ENCODE measurements at places on chromosomes 2 and 18.

DNA sequence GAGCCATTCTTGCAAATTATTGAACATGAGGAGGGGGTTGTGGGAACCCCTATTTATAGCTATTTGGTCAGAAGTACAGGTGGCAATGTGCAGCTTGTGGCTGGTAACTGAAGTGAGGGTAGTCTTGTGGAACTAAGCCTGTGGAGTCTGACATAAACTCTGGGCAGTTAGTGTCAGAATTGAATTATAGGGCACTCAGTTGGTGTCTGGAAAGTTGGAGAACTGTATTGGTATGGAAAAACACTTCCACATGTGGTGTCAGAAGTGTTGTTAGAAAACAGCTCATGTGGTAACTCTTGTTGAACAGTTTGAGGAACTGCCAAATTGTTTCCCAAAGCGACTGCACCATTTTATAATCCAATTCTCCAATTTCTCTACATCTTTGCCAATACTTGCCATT, 7.5 kb downstream of the RALBP1 start:
- DNase-seq: no peak

DNA sequence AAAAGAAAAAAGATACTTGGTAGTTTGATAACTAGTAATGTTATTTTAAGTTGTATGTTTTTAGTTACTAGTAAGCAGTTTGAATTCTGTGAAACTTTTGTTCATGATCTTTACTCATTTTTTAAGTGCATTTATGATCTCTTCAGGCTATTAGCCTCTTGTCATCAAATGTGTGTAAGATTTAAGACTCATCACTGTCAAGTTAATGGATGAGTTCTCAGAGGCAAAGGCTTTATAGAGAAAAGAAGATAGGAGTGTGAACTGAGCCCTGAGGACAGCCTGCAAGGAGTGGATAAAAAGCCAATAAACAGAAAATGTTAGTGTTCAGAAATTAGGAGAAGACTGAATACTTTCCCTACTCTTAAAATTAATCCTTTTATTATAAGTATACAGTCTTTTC, 13.5 kb downstream of the NDUFV2 start:
- no peak for DNase-seq

GRCh38 chr2:590214-591175, 86.7 kb downstream of the TMEM18 start:
- no peak for DNase-seq

GRCh38 chr2:72220170-72220569, 72.5 kb upstream of the CYP26B1 start:
- no peak for DNase-seq

- DNase-seq: no peak
Observed at GRCh38 chr2:124267794-124268193, 242.7 kb downstream of the CNTNAP5 start.

GRCh38 chr18:21441670-21442069, 158.8 kb downstream of the ESCO1 start:
- no peak for DNase-seq

- no peak for DNase-seq
Observed at GRCh38 chr18:46073474-46074331, 1.6 kb upstream of the PSTPIP2 start.

DNA sequence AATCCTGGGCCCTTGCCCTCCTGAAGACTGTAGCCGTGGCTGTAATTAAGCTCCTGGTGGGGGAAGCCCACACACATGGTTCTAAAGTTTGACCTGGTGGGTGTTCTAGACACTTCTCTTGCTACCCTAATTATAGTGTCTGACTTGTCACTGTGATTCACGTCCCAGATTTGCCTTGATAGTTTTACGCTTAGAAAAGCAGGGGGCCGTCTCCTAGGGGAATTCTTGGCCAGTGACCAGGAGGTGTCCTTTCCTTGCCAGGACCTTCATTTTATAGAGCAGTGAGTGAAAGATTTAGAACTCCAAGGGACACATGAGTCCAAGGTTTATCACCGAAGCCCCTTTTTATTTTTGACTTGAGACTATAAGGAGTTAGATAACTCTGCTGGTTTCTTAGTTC, 9.0 kb downstream of the TMEM214 start:
- DNase-seq: no peak

DNA sequence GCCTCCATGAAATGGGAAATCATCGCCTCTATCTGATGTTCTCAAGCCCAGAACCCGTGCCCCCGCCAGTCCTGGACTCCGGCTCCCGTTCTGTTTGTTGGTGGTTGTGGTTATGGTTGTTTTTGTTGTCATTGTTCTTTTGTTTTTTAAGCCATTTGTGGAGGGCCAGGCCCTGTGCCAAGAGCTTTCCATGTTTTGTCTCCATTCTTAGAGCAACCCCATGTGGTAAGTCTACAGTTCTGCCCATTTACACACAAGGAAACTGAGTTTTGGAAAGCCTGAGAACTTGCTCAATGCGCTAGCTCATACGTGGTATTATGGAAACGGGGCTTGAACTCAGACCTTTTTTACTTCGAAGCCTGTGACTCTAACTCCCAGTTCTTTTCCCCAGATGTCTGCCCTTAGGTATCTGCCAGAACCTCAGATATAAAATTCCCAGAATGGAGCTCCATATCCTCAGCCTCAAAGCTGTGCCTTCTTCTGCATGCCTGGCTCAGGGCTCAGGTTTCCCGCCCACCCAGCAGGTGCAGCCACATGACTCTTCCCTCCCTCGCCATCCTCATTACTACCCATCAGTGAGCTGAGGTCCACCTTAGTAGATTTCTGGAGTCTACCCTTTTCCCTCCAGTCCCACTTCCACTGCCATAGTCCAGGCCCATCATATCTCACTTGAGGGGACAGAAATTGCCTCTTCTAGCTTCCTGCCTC, 194.1 kb downstream of the KLHL29 start:
- DNase-seq: no peak

- no peak for DNase-seq
Observed at GRCh38 chr2:106885971-106886915, at the start of gene ST6GAL2. Gene ST6GAL2, minus strand, starts transcription at chr2:106886167. Its CDS starts 42,190 bp downstream, at chr2:106843977.

- no peak for DNase-seq
Observed at GRCh38 chr18:80179857-80180558, 67.3 kb downstream of the PARD6G start.

DNA sequence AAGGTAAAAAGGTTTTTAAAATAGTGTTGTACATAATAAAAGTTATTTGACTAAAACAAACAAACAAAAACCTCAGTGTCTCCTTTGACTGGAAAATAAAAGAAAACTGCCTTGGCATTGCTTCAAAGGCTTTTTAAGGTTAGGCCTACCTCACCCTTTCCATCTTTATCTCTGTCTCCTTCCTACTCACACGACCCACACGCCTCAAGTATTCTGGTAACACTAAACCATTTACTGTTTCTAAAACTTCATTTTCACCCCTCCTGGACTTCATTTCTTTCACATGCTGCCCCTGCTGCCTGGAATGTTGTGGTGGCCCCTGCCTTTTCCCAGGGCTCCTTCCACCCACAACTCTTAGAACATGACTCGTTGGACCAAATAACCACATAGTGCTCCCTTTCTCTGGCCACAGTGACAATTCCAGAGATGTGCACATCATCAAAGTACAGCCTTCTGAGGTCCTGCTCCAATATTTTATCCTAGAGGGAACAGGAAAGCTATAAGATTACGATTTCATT, 54.0 kb downstream of the ERBB4 start:
- no peak for DNase-seq

DNA sequence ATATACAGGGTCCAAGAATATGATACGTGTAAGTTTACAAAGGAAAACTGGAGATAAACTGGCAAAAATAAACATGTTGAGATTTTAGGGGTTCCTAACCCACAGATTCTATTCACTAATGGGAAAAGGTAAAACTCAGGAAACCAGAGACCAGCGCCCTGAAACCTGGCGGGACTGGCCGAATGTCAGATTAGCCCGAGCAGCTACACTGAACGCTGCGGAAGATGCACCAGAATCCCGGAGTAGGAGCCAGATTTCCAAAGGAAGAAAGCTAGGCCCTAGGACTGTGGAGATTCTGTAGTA, 679 bp upstream of the WDR75 start:
- no peak for DNase-seq

GRCh38 chr2:222261504-222261903, 37.3 kb downstream of the PAX3 start:
- DNase-seq: no peak

- no peak for DNase-seq
Observed at GRCh38 chr2:184078496-184078895, 519.8 kb upstream of the ZNF804A start.

GRCh38 chr2:220090050-220090449, 462.6 kb downstream of the SLC4A3 start:
- no peak for DNase-seq

GRCh38 chr2:190947711-190948251, 66.2 kb downstream of the STAT1 start:
- no peak for DNase-seq

DNA sequence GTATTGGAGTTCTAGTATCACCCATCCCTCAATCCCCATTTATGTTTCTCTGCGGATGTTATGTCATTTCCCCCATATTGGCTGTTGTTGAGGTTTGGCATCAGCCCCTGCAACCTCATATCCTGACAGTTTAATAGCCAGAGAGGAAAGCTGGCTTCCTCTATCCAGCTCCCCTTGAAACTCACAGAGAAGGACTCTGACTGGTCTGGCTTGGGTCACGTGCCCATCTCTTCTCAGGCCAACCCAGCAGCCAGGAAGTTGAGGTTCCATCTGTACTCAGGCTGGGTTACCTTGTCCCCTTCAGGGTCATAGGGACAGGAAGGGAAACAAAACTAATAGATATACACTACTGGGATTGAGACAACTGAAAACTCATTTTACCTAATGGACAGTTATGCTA, 148.0 kb upstream of the SLC14A2 start:
- no peak for DNase-seq

DNA sequence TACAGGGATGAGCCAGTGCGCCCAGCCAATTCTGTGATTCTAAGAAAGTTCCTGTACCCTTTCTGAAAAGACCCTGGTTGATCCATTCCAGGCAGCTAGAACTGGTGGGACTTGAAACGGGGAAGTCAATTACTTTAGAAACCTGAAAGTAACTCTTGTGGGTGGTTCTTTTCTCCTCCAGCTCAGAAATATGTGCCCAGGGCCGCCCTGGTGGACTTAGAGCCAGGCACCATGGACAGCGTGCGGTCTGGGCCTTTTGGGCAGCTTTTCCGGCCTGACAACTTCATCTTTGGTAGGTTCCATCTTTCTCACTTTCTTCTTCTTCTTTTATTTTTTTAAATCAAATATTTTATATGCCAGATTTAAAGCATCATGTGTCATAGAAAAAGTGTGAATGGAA, 2.7 kb downstream of the TUBB6 start:
- no peak for DNase-seq

GRCh38 chr18:63073481-63073880, 246.1 kb downstream of the BCL2 start:
- no peak for DNase-seq

GRCh38 chr2:102737431-102737830, 24.4 kb upstream of the TMEM182 start:
- no peak for DNase-seq

- no peak for DNase-seq
Observed at GRCh38 chr18:80112624-80113248, 3.7 kb downstream of the ADNP2 start.

DNA sequence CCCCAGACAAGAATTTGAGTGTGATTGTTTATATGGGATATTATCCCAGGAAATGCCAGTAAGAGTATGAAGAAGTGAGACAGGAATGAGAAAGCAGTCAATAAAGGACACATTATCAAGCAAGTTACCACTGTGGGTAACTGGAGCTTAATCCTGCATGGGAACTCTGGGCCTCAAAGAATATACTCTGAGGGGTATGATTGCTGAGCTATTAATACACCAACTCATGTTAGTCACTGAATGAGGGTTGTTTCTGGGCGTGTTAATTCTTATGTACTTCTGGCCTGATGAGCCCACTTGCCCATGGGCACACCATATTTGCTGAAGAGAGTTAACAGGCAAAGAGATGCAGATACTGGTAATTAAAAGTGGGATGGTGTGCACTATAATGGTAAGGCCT, 26.6 kb upstream of the PAIP2B start:
- DNase-seq: no peak

GRCh38 chr2:98236935-98237334, 109.3 kb upstream of the CNGA3 start:
- no peak for DNase-seq

- no peak for DNase-seq
Observed at GRCh38 chr2:76984359-76984758, 537.8 kb downstream of the LRRTM4 start.

GRCh38 chr2:235142601-235143000, 190.8 kb downstream of the SH3BP4 start:
- no peak for DNase-seq

Data from stimulated activated CD8-positive, alpha-beta memory T cell treated with anti-CD3 and anti-CD28 coated beads, Interleukin-4, amount 100 ng/mL, for 4 hours (primary cell).